AG09319 (cell line): ENCODE measurements at places on chromosomes 7 and 10.

- no peak for DNase-seq
Measured at GRCh38 chr7:153386556-153386955, 627.0 kb downstream of the ACTR3B start.

DNA sequence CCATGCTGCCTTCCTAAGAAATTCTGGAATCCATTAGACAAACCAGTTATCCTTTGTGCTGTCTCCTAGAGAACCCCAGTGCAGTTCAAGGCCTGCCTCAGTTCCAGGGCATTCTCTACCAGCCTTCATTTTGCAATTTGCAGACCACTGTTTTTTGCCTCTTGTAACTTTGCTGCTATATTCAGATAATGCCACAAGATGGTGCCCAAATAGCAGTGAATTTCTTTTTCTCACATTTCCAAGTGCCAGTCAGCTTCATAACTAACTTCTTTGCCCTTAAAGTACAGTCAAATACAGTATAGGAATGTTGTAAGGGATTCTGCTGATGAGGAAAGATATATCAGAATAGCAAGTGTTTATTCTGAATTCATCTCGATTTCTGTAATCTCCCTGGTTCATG lies 25.2 kb downstream of the LOXL4 start:
- no peak for DNase-seq

DNA sequence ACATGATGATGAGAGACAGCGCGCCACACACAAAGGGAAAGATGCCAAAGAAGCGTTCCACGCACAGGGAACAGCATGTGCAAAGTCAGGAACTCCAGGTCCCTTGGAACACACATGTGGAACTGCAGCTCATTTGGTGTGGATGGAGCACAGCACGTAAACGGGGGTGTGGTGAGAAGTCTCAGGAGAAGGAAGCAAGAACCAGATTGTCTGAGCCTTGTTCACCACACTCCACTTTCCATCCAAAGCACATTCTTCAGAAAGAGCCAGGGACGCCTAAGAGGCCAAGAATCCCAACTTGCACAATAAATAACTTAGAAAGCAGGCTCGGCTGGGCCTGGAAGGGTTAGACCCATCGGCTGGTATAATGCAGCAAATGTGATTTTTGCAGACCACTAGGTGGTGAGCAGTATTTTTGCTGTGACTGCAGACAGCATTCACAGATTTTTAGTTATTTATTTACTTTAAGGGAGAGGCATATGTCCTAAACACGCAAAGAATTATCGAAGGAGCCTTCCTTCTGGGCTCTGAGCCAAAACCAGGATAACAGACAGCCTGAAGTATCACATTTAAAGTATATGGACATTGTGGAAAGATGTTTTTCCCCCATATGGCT lies 27.9 kb upstream of the ASCC1 start:
- peak; percentile 94 for DNase-seq

GRCh38 chr10:1142596-1142995 lies 86.4 kb downstream of the WDR37 start:
- DNase-seq, result no peak

- no peak for DNase-seq
Measured at GRCh38 chr7:110358028-110358427, 732.9 kb upstream of the LRRN3 start.

DNA sequence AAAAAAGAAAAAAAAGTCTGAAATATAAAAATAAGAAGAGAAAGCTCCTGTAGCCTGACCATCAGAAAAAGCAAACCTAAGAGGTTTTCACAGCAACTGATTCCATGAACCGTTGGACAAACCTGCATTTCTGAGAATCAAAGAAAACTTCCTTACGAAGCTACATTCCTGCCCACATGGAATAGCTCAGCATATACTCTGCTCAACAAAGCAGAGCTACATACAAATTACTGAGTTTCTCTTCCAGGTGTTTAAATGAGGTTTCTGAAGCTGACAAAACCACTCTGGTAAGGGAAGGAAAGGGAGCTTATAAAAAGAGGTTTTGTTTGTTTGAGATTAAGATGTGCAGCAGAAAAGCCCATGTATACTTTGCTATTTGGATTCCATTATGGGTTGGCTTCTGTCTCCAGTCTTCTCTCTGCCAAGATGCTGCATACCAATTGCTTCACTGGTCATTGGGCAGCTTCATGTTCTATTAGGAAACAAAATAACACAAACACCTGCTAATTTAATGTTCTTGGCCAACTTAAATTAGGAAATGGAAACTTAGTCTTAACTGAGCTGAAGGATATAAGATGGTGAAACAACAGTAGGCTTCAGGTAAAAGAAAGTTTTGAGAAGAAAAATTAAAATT lies 314.1 kb downstream of the LRRTM3 start:
- DNase-seq, result no peak

- no peak for DNase-seq
Measured at GRCh38 chr7:69800495-69800894, 202.2 kb downstream of the AUTS2 start.

GRCh38 chr7:117188376-117188775 lies 134.5 kb downstream of the WNT2 start:
- DNase-seq, result no peak

GRCh38 chr10:7317786-7318446 lies 92.9 kb downstream of the SFMBT2 start:
- DNase-seq, result no peak

GRCh38 chr10:113304726-113305125 lies 248.1 kb upstream of the HABP2 start:
- DNase-seq, result no peak

DNA sequence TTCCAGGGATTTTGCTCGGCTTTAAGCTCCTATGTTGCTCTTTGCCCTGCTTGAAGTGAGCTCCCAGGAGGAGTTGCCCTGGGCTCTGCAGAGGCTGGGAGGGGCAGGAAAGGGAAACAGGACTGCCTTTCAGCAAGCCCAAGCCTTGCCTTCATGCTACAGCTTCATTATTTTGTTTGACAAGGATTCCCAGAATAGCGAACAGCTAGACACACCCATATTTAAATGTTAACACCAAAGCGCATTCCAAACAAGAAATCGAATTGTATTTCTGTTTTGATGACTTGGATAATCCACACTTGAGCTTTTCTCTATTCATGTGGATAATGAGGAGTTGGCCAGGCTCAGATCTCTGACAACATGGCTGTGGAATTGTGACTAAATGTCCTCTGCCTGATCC lies 6.3 kb downstream of the KIAA1217 start:
- no peak for DNase-seq

GRCh38 chr7:20722941-20723340 lies 63.7 kb downstream of the SP8 start:
- DNase-seq, result no peak

GRCh38 chr7:30752979-30753378 lies 1.0 kb downstream of the INMT start:
- DNase-seq, result no peak

GRCh38 chr10:14605231-14605925 lies 169.3 kb downstream of the FAM107B start:
- DNase-seq, result no peak

GRCh38 chr7:2104107-2104710 lies 128.5 kb downstream of the MAD1L1 start:
- DNase-seq, result peak; percentile 78

GRCh38 chr7:151416112-151416940 lies 6.5 kb upstream of the WDR86 start:
- no peak for DNase-seq

DNA sequence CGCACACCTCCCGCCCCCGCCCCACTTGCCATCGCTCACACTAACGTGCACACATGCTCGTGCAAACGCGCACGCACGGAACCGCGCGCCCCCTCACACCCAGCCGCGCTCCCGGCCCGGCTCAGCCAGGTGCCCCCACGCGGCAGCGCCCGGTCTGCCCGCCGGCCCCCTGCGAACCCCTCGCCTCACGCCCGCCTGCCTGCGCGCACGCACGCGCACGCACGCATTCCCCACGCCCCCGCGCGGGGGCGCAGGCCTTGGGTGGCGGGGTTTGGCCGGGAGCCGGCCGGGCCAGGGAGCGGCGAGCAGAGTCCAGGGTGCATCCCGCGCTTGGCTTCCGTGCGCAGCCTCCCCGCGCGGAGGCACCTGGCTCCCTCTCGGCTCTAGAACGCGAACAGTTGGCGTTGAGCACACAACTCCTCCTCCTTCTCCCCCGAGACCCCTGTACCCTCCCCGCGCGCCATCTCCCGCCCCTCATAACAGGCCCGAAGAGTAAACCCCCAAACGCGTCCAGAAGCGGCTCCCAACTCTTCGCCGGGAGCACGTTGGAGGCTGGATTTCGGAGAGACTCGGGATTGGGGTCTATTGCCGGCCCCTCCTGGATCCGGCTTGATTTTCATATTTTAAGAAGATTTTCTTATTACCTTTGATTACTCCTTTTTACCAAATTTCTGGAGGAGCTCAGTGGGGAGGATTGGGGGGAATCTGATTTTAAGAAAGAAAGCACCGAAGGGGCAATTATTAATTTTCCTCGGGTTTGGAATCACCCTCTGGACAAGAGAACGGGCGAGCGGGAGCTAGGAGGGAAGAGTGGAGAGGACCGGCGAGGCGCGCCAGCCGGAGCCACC lies 527 bp upstream of the SORCS3 start:
- no peak for DNase-seq

DNA sequence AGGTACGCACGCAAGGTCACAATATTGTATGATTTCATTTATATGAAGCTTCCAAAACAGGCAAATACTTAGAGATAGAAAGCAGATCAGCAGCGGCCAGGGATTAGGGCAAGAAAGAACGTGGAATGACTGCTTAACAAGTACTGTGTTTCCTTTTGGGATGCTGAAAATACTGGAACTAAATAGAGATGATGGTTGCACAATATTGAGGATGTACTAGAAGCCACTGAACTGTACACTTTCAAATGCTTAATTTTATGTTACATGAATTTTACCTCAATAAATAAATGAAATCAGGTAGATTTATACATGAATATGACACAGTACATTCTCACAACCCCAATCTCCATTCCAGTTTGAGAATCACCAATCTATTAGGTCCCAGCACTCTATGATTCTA lies 15.6 kb downstream of the SEM1 start:
- DNase-seq, result no peak

DNA sequence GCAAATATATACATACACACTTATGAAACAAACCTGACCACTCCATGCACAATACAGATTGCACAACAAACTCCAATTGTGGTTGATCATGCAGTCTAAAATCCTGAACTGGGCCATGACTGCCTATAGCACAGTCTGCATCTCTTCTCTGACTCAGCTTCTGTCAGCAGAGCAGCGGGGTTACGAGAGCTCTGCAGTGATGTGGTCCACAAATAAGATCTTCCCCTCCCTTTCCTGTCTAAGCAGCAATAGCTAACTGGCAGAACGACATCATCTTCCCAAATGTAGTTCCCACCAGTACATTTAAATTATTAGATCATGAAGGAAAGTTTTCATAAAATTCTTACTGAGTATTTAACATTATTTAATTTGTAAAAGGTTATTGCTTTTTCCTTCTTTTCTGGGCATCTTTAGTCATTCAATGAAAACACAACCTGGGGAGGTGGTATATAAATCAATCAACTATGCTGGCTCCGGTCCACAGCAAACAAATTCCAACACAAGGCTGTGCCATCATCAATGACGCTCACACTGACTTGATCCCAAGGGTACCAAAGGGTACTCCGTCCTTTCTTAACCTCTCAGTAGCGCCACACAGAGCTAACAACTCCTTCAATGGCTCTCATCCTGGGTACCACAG lies 17.1 kb downstream of the ARHGAP21 start:
- peak; percentile 66 for DNase-seq

DNA sequence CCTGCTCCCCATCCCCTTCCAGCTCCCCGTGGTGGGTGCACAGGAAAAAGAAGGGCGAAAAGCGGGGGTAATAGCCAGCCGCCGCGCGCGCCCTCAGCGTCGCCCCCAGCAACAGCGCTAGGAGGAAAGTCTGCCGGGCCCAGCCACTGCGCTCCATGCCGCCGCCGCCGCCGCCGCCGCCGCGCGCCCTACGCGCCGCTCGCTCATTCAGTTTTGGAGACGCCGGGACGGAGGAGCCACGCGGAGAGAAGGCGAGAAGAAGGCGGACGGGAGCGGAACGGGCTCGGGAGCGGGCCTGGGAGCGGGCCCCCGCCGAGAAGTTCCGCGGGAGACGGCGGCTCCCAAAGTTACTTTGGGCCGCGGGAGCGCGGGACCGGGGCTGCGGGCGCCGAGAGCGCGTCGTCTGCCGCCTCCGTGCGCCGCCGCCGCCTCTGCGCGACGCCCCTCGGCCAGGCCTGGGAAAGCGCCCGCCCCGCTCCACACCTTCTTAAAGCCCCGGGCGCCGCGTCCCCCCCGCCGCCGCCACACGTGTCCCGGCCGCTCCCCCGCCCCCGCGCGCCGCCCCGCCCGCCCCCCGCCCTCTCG lies at the start of gene RELN:
TSS of gene RELN (minus strand) at position 459 of the 585 bp plus-strand sequence. CDS start at position 157, 302 bp downstream.
- DNase-seq, result no peak

GRCh38 chr7:12889391-12889790 lies 202.0 kb downstream of the ARL4A start:
- DNase-seq, result no peak

- DNase-seq, result no peak
Measured at GRCh38 chr7:65430344-65431186, 56.9 kb downstream of the ZNF92 start.

DNA sequence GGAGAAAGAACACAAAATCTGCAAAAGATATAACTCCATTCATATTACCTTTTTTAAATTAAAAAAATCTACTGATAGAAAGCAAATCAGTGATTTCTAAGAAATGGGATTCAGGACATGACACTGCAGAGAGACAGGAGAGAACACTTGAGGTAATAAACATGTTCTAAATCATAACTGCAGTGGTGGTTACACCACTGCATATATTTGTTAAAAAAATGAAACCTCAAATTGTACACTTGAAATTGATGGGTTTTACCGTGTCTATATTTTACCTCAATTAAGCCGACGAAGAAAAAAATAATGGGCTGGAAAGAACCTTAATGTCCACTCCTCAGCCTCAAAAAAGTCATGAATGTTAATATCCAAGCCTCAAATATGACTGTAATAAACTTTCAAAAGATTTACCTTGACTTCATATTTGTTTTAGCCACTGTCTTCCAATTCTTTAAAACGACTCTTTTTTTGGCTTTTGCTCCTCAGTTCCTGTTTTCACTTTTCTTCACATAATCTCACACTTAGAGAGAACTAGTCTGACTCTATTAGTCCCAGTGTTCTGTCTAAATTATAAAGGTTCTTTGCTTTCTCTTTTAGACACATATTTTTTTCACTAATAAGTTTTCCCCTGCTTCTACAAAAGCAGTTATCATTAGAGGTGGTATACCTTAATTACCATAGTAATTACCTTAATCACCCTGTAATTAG lies 502.4 kb downstream of the GRM8 start:
- no peak for DNase-seq

DNA sequence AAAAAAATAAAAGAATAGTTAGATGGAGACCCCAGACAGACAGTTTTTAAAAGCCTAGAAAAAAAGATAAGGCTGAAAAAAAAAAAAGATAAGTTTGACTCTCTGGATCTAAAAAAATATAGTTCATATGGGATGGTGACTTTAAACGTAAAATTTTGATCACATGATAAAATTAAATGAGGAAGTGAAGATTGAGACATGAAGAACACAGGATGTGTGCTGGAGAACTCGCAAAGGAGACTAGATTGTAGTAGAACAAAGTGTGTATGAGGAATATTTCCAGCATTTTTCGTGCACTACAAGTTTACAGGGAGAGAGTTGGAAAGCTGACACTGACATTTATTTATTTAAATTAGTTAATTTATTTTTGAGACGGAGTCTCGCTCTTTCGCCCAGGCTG lies 286.4 kb downstream of the PRPF18 start:
- no peak for DNase-seq
